ENCODE measurements at places on chromosomes 11 and 22. TPM values are rescaled to one million over a fixed set of nuclear protein-coding genes. Genes with fewer than 3 reads are reported as not detected.
A peak's percentile ranks its signal among the peaks of the same experiment; 100 is the strongest.

- no peaks in the 10 kb centered on the region for H3K4me1 ChIP-seq
- no peaks in the 10 kb centered on the region for H3K36me3 ChIP-seq
- no peak overlapping the region for H3K27ac ChIP-seq
- no peak overlapping the region for H3K4me3 ChIP-seq
- DNase-seq, result no peak
- H3K27me3 ChIP-seq, result no peaks in the 10 kb centered on the region
Measured at GRCh38 chr11:134861490-134862104, 449.6 kb upstream of the B3GAT1 start.

- no peaks in the 10 kb centered on the region for H3K27me3 ChIP-seq
- no peak overlapping the region for H3K27ac ChIP-seq
- DNase-seq, result no peak
- H3K36me3 ChIP-seq, result no peaks in the 10 kb centered on the region
- H3K4me1 ChIP-seq, result no peaks in the 10 kb centered on the region
- no peak overlapping the region for H3K4me3 ChIP-seq
Measured at GRCh38 chr11:103902994-103903393, 133.4 kb upstream of the DDI1 start.

DNA sequence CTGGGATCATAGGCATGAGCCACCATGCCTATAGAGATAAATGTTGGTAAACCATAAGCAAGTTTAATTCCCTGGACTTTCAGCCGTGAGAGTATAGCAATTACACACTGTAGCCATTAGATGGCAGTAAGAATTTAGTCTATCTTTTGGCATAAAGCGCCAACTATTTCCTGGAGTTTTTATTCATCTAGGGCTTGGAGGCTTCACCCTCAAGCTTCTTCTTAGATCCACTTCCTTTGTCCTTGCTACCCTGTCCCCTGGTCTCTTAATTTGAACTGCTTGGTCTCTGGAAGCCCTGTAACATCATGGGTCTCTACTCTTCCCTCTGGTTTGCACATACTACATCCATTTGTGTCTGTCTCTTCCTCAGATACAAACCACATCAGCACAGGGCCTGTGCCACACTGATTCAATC, 38.2 kb downstream of the OR10A6 start:
- no peak overlapping the region for H3K27ac ChIP-seq
- DNase-seq, result no peak
- H3K4me1 ChIP-seq, result peaks cover 7% of the 10 kb centered on the region
- no peak overlapping the region for H3K4me3 ChIP-seq
- H3K36me3 ChIP-seq, result no peaks in the 10 kb centered on the region
- H3K27me3 ChIP-seq, result no peaks in the 10 kb centered on the region

GRCh38 chr11:117885777-117886176, 9.3 kb upstream of the FXYD6 start:
- no peak overlapping the region for H3K4me3 ChIP-seq
- H3K4me1 ChIP-seq, result no peaks in the 10 kb centered on the region
- peak overlapping the region; percentile 32 for H3K27ac ChIP-seq
- DNase-seq, result no peak
- H3K27me3 ChIP-seq, result peaks cover 3% of the 10 kb centered on the region
- no peaks in the 10 kb centered on the region for H3K36me3 ChIP-seq

- no peak overlapping the region for H3K27ac ChIP-seq
- no peak overlapping the region for H3K4me3 ChIP-seq
- H3K4me1 ChIP-seq, result peaks cover 7% of the 10 kb centered on the region
- no peaks in the 10 kb centered on the region for H3K36me3 ChIP-seq
- H3K27me3 ChIP-seq, result no peaks in the 10 kb centered on the region
Measured at GRCh38 chr11:68457898-68458249, 2.7 kb upstream of the PPP6R3 start.

DNA sequence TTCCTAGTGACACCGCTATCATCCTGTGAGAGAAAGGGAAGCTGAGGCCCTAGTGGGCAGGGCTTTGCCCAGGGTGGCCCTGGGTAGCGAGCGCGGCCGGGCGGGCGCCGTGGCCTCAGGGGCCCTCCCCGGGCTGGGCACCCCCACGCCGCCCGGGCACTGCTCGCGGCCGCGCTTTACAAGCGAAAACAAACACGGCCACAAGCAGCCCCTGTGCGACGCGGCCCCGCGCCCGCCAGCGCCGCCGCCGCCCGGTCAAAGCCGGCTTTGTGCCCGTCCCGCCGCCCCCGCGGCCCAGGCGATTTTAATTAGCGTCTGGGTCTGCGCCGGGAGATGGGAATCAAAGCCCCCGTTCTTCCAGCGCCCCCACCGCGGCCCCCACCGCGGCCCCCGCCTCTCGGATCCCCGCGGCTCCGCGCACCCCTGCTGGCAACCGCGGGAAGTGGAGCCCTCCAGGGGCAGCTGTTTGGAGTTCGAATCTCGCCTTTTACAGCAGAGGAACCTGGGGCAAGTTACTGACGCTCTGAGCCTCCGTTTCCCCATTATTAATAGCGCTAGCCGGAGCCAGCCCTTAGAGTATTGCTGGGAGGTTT, 47.9 kb downstream of the CHRDL2 start:
- DNase-seq, result no peak
- H3K27ac ChIP-seq, result peak overlapping the region; percentile 8
- peaks cover 20% of the 10 kb centered on the region for H3K4me1 ChIP-seq
- peak overlapping the region; percentile 46 for H3K4me3 ChIP-seq

DNA sequence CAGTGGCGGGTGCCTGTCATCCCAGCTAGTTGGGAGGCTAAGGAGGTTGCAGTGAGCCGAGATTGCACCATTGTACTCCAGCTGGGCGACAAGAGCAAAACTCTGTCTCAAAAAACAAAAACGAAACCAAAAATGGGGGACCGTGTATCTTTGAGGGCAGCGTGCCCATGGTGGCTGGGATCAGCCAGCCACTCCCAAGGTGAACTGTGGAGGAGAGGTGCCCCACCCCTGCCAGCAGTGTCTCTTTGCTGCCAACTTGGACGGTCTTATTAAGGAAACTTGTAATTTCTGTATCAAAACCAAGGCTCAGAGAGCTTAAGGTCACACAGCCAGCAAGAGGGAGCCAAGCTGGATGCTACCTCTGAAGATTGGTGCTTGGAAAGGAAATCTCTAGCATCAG, 147.7 kb downstream of the CACNA1I start:
- no peak for DNase-seq
- H3K27ac ChIP-seq, result no peak overlapping the region
- no peak overlapping the region for H3K4me3 ChIP-seq
- H3K36me3 ChIP-seq, result no peaks in the 10 kb centered on the region

DNA sequence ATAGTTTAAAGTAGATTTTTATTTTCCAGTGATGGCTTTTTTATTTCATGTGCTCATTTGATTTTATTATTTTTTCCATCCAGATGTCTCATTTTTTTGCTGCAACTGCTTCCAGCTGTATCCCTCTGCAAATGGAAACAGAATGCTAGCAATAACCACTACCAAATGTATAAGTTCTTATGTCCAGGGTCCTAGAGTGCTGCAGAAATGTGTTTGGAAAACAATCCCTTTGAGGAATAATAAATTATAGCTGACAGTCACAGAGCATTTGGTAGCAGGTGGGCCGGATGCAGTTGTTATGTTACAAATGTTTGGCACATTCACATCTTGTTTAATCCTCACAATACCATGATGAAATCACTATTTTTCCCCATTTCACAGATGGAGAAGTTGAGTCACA, 300.7 kb upstream of the PDGFD start:
- H3K36me3 ChIP-seq, result no peaks in the 10 kb centered on the region
- DNase-seq, result no peak
- no peak overlapping the region for H3K4me3 ChIP-seq
- no peaks in the 10 kb centered on the region for H3K4me1 ChIP-seq
- no peaks in the 10 kb centered on the region for H3K27me3 ChIP-seq

DNA sequence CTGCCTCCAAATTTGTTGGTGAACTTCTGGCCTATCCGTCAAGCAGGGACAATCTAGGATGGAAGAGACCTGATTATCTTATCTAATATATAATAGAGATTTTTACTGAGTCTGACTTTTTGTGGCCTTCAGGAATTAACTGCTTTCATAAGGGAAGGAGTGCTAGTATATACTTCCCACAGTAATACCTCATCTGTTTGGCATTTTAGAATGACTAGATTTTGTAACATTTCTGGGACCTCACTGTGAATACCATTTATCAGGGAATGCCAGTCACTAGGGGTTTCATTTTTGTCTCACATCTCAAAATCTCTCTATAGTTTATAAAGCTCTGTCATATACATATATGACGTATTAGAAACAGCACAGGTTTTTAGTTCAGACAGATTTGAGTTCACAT, 114.3 kb downstream of the INSC start:
- no peaks in the 10 kb centered on the region for H3K36me3 ChIP-seq
- no peaks in the 10 kb centered on the region for H3K27me3 ChIP-seq
- no peaks in the 10 kb centered on the region for H3K4me1 ChIP-seq
- DNase-seq, result no peak
- no peak overlapping the region for H3K27ac ChIP-seq

DNA sequence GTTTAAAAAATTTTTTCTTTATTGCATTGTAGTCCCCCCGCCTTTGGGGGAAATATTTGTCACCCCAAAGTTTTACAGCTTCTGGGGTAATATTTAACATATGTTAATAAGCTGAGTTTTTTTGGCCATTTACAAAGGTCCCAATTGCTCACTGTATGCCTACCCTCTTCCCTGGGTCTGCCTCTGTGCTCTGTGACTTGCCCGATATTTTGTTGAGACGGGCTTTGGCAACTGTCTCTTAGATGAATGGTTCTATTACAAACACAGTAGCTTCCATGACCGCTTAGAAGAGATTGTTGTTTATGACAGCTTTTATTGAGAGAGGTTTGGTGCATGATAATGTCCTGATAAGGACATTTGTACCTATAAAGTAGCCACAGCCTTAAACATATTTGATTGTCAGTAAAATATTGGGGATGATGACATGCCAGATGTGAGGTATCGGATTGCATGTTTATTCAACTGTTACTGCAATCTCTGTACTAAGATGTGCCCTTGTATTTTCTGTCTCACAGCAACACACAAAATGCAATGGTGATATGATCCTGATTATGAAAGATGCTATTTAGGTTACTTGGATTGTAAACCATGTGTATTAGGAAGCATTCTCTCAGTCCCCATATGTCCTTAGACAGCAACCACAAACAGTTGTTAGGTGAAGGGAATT, 103.1 kb downstream of the TEAD1 start:
- H3K27me3 ChIP-seq, result no peaks in the 10 kb centered on the region
- no peaks in the 10 kb centered on the region for H3K36me3 ChIP-seq
- DNase-seq, result no peak
- no peak overlapping the region for H3K27ac ChIP-seq

- no peak for DNase-seq
- H3K36me3 ChIP-seq, result no peaks in the 10 kb centered on the region
- H3K4me1 ChIP-seq, result no peaks in the 10 kb centered on the region
- no peaks in the 10 kb centered on the region for H3K27me3 ChIP-seq
- H3K27ac ChIP-seq, result no peak overlapping the region
- no peak overlapping the region for H3K4me3 ChIP-seq
Measured at GRCh38 chr11:108890482-108891105, 225.7 kb downstream of the DDX10 start.

- H3K27me3 ChIP-seq, result no peaks in the 10 kb centered on the region
- no peak overlapping the region for H3K4me3 ChIP-seq
- H3K4me1 ChIP-seq, result no peaks in the 10 kb centered on the region
- no peak for DNase-seq
- no peak overlapping the region for H3K27ac ChIP-seq
- no peaks in the 10 kb centered on the region for H3K36me3 ChIP-seq
Measured at GRCh38 chr11:100467821-100468508, 219.1 kb upstream of the ARHGAP42 start.

The CCDC188 gene
- total RNA-seq, result not detected

The MPST gene
- total RNA-seq, result 149 TPM

The UBQLNL gene
- total RNA-seq, result 0.05 TPM

The SULT4A1 gene
- 0.08 TPM for total RNA-seq

The C22orf31 gene
- 0.14 TPM for total RNA-seq

The ACER3 gene
- total RNA-seq, result 3.9 TPM

The MOGAT2 gene
- 1.0 TPM for total RNA-seq
